ENCODE measurements at places on chromosomes 16 and 17.

DNA sequence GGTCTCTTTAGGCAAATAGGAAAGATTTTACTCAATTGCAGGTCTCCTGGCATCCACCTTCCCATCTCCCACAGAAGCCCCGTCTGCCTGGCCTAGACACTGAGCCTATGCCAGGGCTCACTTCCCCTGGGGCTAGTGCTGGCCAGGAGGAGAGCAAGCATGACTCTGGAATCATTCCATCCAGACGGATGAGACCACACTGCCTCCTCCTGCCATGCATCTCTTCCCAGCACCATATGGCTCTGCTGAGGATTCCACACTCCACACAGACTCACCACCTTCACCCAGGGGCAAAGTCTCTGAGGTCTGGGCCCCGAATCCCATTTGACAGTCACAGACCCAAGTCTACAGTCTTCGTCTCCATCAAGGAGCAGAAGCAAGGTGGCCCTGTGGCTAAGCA is 346.5 kb downstream of the C16orf95 start:
- no peak for DNase-seq

DNA sequence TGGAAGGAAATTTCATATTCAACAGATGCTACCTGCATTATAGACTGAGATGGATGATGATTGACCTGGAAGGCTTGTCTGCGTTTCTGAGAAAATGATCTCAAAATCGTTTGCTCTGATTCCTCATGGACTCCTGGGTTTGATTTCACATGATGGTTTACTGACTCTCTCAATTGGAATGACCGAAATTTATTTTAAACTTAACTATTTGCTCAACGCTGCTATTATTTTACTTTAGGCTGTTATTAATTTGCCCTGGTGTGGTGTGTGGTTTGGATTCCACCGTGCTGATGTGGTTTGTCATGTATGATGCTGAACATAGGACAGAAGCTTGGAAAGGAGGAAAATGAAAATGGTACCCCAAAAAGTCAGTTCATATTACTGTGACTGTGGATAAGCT is 37.3 kb upstream of the ELAC2 start:
- DNase-seq = no peak

DNA sequence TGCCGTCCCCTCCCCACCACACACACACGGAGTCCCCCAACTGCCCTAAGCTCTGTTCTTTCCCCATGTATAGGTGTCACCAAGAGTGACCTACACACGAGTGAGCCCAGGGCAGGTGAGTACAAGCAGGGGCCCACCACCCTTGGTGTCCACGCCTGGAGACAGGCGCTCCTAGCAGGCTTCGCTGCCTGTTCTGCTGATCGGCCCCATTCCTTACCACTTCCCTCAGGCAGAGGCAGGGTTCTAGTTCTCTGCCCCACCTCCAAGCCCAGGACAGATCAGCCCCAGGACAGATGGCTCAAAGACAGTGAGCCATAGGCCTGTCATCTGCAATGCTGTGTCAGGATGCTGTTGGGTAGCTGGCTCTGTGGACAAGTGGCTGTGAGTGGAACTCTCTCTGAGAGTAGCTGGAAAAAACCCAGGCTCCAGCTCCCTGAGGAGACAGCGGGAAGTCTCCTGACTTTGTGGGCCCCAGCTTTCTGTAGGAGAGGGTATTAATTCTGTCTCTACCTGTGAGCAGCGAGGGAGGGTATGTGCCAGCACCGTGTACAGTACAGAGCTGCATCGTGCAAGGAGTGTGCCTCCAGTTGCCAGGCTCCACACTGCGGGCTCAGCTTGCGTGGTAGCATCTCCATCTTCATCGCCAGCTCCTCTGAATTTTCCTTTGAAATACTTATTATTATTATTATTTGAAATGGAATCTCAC is 897 bp downstream of the TP53I13 start:
- DNase-seq = no peak

DNA sequence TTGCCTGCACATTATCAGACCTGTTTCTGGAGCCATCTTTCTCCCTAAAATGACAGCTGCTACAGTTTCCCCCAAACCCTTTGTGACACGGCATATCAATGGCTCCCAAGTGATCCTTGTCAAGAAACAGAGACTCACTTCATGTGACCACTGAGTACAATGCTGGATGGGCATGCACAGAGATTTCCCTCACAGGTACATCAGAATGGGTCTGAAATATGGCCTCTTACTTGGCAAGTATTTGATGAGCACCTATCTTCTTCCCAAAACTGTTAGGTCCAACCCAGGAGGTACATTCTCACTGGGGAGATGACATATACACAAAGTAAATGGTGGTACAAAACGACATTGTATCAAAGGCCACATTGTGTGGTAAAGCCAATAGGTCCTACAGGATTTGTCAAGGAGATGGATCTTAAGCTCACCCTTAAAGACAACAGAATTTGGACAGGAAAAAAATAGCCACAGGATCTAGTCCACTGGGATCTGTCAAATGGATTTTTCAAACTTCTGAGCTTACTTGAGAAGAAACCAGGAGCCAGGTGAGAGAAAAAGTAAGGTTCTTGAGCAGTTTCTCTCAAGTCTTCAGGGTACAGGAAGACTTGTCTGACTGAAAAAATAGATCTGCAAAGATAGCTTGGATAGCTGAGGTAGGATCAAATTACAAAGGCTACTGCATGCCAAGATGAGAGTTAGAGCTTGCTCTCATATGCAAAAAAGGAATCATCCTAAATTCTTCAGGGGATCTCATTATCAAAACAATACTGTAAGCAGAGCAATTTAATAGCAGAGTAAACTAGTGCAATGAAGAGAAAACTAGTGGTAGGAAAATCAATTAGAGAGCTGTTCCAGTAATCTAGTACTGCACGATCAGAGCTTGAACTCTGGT is 28.8 kb downstream of the RNF43 start:
- DNase-seq = no peak

GRCh38 chr16:11276896-11277593 is 765 bp upstream of the PRM2 start:
- DNase-seq = no peak

DNA sequence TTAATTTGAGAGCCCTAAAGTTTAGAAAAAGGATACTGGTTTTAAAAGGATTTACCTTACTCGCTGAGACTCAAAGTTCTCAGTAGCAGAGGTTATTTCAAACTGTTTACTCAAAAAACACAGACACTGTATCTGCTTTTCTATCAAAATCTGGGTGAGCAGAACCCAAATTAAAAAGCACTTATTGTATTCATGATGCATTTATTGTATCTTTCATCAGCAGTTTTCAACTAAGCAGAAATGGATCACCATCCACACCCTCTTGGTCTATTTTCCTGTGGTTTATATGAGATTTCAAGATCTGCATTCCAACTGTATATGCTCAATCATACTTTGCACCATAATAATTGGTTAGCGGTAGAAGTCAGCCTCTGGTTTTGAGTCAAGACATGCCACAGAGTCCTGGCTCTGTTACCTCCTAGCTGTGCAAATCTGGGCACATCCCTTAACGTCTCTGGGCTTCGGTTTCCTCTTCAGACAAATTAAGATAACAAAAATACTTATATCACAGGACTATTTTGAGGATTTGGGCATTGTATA is 109.5 kb downstream of the ASIC2 start:
- DNase-seq = no peak

- DNase-seq = no peak
These were observed 578 bp downstream of the MYCBPAP start for GRCh38 chr17:50508573-50509460.

DNA sequence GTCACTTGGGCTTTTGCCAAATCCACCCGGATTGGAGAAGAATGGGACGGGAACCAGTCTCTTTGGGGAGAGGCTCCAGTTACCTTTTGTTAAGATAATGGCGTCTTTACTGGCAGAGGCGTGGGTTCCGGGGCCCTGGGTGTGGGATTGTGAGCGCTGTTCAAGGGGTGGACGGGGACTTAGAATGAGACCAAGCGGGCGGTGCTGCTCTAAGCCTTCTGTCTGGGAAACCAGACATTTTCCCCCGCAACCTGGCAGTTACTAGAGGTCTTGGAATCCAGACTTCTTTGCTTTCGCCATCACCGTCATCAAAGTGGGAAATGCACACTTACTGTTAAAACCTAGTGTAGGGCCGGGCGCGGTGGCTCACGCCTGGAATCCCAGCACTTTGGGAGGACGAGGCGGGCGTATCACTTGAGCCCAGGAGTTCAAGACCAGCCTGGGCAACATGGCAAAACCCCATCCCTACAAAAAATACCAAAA is 706 bp downstream of the TEN1 start:
- DNase-seq = no peak

- no peak for DNase-seq
These were observed 3.8 kb downstream of the NKIRAS2 start for GRCh38 chr17:42023524-42024349.

DNA sequence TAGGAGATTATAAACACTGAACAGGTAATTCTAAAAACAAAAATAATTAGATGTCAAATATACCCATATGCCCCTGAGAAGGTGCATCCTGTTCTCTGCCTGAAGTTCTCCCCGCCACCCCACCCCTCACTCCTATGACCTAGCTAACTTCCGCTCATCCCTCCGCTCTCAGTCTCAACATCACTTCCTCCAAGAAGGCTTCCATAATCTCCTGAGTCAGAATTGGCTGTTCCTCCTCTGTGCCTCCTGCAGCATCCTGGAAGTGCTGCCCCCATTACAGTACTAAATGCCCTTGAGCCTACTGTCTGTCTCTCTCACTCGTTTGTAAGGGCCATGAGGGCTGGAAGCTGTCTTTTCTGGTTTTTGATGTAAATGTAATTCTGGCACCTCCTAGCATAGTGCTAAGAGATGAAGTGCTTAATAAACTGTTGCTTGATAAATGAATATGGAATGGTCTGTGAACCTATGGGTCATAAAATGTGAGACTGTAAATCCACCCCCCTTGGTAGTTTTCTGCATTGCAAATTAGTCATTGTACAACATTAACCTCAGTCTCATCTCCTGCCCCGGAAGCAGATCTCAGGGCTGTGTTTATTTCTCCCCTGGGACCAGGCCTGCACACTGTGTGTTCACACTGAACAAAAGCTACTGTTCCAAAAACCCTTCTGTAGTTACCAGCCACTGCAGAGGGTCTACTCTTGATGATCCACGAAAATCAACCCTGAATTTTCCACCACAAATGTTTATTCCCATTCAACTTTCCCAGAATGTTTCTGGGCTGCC is 3.9 kb upstream of the MYO1D start:
- DNase-seq = no peak

DNA sequence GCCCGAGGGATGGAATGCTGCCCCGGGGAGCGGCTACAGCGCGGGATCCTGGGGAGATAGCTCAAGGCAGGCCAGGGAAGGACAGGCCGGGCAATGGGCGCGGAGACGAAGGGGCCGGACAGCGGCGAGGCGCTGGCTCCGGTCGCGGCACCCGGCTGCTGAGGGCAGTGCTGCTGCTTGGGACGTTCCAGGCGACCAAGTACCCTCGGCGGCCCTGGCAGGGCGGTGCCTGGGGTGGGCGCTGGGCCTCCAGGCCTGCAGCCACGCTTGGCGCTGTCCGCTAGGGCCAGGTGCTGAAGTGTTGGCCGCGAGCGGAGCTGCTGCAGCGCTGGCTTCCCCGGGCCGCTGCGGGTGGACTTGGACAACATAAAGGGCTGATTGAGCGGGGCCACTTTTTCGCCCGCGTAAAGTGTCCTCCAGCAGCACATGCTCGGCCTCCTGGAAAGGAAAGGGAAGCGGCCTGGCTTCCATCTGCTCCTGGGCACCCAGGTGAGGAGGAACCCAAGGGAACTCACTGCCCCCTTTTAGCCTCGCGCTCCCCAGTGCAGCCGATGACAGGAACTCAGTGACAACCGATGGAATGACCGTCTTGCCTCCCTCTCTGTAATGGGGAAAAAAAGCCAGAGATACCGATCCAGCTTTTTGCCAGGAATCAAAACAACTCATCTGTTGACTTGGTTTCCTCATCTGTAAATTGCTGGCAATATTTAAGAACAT is 23.7 kb downstream of the CLEC3A start:
- DNase-seq = peak; percentile 13

GRCh38 chr16:83040174-83040573 is 413.4 kb downstream of the CDH13 start:
- no peak for DNase-seq

GRCh38 chr17:44854192-44854591 is 6.5 kb downstream of the HIGD1B start:
- DNase-seq = no peak

GRCh38 chr17:14282726-14283125 is 18.2 kb upstream of the HS3ST3B1 start:
- no peak for DNase-seq

DNA sequence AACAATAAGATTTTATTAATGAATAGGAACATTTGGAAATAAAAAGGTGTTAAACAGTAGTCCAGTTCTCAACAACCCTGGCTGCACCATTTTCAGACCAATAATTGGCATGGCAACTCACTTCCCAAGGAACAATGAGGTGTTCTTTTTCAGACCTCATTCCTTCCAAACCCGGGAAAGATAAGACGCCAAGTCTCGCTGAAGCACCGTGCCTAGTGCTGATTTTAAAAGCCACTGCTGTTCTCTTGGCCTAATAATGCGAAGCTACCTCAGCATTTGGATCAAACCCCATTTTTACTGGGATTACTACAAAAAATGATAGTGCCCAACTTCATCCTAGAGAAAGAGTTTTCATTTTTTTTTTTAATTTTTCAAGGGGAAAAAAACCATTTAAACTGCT is 75.2 kb upstream of the NOL11 start:
- DNase-seq = no peak

GRCh38 chr17:45649796-45650195 is 134.3 kb upstream of the CRHR1 start:
- DNase-seq = no peak

GRCh38 chr16:48081656-48082055 is 74.1 kb downstream of the ABCC12 start:
- DNase-seq = no peak

DNA sequence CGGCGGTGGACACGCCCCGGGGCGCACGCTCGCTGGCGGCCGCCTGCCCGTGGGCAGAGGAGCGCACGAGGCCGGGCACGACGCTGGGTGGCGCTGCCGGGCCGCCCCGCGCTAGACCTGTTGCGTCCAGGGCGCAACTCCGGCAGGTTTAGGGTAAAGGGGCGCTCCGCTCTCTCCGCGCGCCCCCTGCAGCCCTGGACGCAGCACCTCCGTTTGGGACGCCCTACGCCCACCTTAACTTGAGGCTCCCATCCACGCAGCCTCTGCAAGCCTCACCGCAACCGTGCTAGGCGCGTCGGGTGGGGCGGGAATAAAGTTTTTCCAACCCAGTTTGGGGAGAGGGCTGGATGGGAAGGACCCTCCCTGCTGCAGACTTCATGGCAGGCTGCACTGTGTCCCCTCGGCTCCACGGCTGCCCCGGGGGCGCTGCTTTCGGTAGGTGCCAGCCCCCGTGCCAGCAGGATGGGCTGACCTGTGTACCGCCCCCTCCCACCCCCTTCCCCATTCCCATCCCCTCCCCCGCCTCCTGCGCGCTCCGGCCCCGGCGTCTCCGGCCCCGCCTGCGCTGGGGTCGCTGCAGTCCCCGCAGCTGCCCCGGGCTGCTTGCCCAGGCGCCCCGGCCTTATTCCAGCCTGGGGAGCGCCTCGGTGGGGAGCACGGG is at the start of gene SYT17:
Gene SYT17, plus strand, starts transcription at position 531 of the 661 bp plus-strand sequence. CDS start 407 bp downstream, outside the sequence.
- DNase-seq = peak; percentile 87

GRCh38 chr17:18967916-18968315 is 16.0 kb downstream of the SLC5A10 start:
- no peak for DNase-seq

Data from germinal center (tissue), 1 donor.